ENCODE measurements at places on chromosomes 12 and 14.

- DNase-seq = no peak
These were observed 32.7 kb downstream of the NOPCHAP1 start for GRCh38 chr12:105018776-105019175.

DNA sequence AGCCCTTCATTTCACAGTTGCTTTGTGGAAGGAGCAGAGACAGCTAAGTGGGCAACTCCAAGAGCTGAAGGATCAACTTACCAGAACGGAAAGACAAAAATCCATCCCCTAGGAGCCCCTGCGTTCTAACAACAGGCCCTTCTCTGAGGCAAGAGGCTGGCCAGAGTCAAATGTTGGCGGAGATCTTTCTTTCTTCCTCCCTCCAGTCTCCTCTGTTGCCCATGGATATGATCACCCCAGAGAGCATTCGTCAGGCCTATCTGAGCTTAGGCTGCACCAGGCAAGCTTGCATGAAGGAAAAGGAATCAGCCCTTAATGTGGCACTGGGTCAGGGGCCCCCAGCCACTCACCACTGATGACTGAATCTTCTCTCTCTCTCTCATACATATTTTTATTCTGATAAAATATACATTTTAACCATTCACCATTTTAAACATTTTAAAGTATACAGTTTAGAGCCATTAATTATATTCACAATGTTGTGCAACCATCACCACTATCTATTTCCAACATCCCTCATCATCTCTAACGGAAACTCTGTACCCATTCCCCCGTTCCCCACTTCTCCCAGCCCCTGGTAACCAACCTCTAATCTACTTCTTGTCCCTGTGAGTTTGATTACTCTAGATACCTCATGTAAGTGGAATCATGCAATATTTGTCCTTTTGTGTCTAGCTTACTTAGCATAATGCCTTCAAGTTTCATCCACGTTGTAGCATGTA lies 52.9 kb upstream of the CCND2 start:
- DNase-seq = no peak

DNA sequence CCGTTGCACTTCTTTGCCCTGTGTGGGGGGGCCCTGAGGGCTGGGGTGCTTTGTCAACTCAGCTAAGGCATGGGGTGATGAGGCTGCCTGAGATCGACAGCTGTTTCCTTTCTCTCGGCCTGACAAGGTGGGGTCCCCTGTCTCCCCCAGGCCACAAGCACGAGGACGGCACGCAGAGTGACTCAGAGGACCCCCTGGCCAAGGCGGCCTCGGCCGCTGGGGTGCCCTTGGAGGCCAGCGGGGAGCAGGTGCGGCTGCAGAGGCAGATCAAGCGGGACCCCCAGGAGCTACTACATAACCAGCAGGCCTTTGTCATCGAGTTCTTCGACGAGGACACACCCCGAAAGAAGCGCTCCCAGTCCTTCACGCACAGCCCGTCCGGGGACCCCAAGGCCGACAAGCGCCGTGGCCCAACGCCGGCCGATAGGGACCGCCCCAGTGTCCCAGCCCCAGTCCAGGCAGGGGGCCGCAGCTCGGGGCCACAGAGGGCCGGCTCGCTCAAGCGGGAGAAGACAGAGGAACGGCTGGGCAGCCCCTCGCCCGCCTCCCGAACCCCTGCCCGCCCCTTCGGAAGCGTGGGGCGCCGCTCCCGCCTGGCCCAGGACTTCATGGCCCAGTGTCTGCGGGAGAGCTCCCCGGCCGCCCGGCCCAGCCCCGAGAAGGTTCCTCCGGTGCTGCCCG lies 18.8 kb downstream of the CEP170B start:
- DNase-seq = no peak

GRCh38 chr14:99272899-99273765 lies 1.1 kb upstream of the BCL11B start:
- no peak for DNase-seq
